ENCODE measurements at places on chromosomes 5 and 9.

DNA sequence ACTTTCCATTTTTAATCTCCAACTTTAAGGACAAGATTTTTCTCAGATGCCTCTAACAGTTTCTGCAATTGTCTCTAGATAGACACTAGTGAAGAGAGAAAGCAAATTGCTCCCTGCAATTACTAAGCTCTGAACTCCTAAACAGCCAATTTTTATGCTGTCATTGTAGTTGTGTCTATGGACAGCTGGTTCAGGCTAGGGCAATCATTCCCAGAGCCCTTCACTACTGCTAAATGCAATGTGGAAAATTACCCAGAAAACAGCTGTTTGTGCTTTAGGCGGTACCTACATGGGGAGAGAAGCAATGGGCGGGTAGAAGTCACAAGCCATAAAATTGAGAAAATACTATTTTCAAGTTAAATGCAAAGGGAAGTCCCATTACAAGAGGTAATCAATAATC is 211.6 kb downstream of the SPOCK1 start:
- DNase-seq = no peak

- DNase-seq = no peak
Measured at GRCh38 chr5:177590406-177590805, 1.6 kb upstream of the TMED9 start.

GRCh38 chr5:178429156-178429468 is 161.1 kb downstream of the COL23A1 start:
- DNase-seq = no peak

- no peak for DNase-seq
Measured at GRCh38 chr9:136824496-136825225, 16.9 kb downstream of the RABL6 start.

DNA sequence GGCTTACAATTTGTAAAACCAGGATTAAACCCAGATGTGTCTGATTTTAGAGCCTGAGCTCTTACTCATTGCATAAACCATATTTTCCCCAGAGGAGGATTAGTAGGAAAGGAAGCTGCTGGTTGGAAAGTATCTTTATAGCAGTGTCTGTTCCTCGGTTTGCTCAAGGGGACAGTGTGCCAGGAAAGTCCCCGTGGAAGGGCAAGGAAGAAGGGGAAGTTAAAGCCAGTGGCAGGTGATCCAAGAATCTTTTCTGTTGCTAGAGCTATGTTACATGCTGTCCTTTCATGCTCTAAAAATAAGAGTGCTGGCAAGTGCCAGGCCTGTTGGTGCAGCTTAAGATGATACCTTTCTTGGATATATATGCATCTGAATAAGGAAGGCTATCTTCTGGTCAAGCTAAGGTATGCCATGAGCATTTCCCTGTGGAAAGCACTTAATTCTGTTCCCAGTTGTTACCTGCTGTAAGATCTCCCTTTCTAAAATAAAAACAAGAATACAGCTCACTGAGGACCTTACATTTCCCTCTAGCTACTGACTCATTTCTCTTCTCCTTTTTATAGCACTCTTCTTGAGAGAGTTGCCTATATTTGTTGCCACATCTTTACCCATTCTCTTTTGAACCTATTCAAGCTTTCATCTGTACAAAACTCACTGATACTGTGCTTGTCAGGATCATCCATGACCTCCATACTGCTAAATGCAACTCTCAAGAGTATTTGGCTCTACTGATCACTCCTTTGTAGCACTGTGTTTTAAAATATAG is 8.0 kb downstream of the PDCD1LG2 start:
- DNase-seq = no peak

GRCh38 chr9:95783426-95783975 is 92.0 kb upstream of the ERCC6L2 start:
- no peak for DNase-seq

- DNase-seq = no peak
Measured at GRCh38 chr5:159616952-159617351, 286.7 kb upstream of the IL12B start.

- DNase-seq = no peak
Measured at GRCh38 chr5:134568761-134569695, 43.6 kb downstream of the JADE2 start.

DNA sequence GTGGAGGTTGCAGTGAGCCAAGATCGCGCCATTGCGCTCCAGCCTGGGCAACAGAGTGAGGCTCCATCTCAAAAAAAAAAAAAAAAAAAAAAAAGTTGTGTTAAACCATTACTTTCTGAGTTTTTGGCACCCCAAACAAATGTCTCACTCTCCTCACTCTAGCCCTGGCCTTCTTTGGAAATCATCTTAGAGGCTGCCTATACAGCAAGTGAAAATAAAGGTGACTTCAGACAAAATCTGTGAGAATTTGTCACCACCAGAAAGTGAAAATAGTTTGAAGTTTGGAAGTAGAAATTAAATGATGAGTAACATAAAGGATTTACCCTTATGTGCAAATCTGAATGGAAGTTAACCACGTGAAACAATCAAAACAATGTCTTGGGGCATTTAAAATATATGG is 7.2 kb upstream of the ZNF131 start:
- DNase-seq = no peak

- DNase-seq = no peak
Measured at GRCh38 chr5:86143837-86144236, 473.9 kb upstream of the COX7C start.

GRCh38 chr5:129172580-129172979 is 78.0 kb downstream of the ISOC1 start:
- no peak for DNase-seq

- DNase-seq = no peak
Measured at GRCh38 chr5:38872826-38873225, 27.0 kb downstream of the OSMR start.

DNA sequence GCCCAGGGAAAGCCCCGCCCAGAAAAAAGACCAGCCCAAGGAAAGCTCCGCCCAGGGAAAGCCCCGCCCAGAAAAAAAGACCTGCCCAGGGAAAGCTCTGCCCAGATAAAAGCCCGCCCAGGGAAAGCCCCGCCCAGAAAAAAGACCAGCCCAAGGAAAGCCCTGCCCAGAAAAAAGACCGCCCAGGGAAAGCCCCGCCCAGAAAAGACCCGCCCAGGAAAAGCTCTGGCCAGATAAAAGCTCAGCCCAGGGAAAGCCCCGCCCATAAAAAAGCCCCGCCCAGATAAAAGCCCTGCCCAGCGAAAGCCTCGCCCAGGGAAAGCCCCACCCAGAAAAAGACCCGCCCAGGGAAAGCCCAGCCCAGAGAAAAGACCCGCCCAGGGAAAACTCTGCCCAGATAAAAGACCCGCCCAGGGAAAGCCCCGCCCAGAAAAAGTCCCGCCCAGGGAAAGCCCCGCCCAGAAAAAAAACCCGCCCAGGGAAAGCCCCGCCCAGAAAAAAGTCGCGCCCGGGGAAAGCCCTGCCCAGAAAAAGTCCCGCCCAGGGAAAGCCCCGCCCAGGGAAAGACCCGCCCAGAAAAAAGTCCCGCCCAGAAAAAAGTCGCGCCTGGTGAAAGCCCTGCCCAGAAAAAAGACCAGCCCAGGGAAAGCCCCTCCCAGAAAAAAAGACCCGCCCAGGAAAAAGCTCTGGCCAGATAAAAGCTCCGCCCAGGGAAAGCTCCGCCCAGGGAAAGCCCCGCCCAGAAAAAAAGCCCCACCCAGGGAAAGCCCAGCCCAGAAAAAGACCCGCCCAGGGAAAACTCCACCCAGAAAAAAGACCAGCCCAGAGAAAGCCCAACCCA is 11.9 kb downstream of the GRIN1 start:
- no peak for DNase-seq

DNA sequence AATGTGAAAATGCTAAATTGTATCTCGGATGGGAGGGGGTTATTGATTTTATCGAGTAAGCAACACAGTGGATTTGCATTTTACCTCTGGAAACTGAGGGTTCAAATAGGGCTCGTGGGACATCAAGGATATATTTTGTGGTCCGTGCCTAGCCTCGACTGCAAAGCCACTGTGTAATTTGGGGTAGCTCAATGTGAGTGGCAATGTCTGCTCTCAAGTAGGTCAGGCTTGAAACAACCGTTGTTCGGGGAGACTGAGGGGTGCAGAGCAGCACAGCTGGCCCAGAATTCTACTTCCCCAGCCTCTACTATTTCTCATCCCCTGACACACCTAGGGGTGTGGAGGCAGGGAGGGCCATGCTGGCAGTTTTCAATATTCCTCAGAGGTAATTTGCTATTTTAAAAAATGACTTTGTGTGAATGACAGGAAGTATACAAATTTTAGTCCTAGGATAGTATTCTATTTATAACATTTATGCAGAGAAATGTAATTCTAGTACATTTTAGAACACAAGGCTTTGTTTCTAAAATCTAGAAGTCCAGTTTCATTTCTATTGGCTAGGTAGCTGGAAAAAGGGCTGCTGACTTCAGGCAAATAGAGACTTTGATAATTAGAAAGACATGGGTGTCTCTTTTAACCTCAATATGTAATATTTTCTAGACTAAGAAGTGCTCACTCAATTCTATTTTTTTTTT is 1.4 kb upstream of the DAB2 start:
- no peak for DNase-seq

DNA sequence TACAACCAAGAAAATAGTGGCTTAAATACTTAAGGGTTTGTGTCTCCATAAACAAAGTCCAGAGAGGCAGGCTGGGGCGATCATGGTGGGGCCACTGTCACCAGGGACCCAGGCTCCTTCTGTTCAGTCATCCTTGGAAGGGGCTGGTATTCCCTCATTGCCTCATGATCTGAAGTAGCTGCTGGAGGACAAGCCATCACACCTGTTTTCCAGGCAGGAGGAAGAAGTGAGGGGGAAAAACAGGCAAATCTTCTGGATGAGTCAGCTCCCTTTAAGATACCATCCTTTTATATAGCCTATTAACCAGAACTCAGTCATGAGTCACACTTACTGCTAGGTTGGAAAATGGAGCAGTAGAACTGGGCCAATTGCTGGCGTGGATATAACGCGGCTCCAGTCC is 92.3 kb downstream of the DAP start:
- no peak for DNase-seq

- no peak for DNase-seq
Measured at GRCh38 chr5:80955082-80955590, 5.0 kb upstream of the RASGRF2 start.

- no peak for DNase-seq
Measured at GRCh38 chr5:120748474-120748873, 284.4 kb downstream of the PRR16 start.

DNA sequence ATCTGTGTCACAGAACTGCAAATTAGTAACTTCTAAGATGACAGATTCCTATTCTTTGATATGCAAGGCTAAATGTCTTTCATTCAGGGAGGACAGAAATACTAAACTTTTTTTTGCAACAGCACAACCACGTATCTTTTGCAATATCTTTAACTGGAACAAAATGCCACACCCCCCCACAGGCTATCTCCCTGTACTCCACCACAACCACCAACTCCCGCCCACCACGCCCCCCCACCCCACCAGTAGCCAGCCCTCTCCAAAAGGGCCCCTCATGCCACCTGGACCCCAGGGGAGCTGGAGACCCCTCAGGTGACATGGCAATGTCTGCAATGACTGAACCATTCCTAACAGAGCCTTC is 131.8 kb downstream of the ROR2 start:
- no peak for DNase-seq

DNA sequence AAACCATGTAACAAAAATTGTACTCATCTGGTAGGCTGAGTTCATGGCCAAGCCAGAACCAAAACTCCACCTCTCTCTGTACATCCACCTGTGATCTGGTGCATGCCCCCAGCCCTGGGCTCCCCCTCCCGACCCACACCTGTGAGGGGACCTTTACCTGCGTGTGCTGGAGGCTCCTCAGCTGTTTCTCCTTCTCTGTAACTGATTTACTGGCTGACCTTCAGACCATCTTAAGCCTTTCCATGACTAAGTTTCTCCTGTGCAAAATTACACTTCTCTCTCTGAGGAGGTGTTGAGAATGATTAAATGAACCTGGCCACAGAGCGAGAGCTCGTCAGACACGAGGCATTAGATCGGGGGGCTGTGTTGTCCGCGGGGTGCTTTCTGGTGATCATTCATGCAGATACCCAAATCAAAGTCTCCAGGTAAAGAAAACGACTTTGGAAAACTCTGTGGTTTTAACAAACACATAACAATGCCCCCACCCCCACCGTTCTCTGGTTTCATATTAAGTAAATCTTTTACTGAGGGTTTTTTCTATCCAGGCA is 136.4 kb downstream of the SEMA5A start:
- no peak for DNase-seq

- DNase-seq = no peak
Measured at GRCh38 chr5:50666261-50667022, at the start of gene PARP8. Gene PARP8, plus strand, starts transcription at chr5:50666637. Its CDS starts 459 bp downstream, at chr5:50667096.

- no peak for DNase-seq
Measured at GRCh38 chr5:119582987-119583386, 46.4 kb upstream of the FAM170A start.

DNA sequence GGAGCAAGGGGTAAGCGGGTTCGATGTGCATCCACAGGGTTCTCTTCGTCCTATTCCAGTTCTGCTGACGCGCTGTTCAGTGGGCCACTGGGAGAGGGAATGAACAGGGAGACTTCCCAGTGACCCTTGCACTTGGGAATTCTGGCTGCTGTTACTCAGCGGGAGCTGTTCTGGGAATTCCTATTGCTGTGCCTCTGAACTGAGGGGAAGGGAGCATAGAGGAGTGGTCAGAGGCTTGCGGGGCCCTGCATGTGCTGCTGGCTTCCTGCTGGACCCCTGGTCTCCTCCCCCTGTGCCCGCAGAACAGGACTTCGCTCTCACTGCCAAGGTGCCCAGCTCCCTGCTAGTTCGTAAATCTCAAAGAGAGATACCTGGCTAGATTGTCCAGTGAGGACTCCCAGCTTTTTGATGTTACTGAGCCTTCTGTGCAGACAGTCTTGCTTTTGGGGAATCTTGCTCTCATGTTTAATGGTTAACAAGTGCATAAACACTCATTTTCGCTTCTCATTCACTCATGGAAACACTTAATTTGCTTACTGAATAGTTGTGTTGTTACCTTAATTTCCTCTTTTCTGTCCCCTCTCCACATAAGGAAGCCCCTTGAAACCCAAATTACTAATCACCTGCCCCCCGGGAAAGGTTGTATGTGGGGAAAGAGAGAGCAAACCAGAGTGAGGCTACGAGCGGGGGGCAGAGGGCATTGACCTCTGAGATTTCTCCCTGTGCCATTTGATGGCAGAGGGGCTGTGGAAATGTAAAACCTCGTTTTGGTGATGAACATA is 5.9 kb downstream of the TRIO start:
- no peak for DNase-seq

DNA sequence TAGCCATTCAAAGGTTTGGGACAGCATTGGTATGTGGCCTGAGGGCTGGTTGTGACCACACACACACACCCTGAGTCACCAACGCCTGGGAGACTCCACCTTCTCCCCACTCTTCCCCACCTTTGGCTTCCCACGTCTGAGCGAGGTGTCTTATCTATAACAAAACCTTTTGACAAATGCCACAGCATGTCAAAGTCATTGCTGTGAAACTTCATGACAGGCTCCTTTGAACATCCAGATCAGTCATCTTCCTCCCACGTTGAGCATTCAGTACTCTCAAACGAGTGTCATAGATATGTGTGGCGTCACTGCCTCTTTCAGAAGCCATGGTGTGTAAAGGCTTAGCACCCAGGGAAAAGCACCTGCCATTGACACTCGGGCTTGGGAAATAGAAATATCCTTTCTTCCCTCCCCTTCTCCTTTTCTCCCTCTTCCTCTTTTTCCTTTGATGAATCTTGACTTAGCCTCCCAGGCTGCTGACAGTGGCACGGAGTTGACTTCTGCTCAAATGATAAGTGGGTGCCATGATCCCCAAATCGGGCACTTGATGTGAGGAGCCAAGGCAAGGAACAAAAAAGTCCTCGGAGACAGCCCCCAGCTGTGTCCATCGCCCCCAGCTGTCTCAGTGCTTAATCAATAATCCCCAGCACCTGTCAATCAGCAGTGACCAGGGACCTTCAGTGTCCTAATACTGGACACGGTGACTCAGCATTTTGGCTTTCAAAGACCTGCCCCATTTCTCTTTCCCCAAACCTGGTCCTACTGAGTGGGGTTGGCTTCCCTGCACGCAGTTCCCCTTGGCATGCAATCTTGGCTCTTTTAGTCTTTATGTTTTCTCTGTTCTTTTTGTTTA is 114.8 kb downstream of the FGF18 start:
- DNase-seq = no peak
